GM23248 (cell line): ENCODE measurements at places on chromosomes 7 and 10. TPM values are rescaled to one million over a fixed set of nuclear protein-coding genes. Genes with fewer than 3 reads are reported as not detected.

Gene ARID5B
- total RNA-seq, result 56.7 and 60.6 TPM in 2 replicates

Gene FGL2
- 3.8 and 4.8 TPM in 2 replicates for total RNA-seq

GRCh38 chr10:17358461-17358860 lies 95.9 kb downstream of the ST8SIA6 start:
- H3K27me3 ChIP-seq, result no peaks in the 10 kb centered on the region
- no peak overlapping the region for H3K27ac ChIP-seq
- no peak for DNase-seq

DNA sequence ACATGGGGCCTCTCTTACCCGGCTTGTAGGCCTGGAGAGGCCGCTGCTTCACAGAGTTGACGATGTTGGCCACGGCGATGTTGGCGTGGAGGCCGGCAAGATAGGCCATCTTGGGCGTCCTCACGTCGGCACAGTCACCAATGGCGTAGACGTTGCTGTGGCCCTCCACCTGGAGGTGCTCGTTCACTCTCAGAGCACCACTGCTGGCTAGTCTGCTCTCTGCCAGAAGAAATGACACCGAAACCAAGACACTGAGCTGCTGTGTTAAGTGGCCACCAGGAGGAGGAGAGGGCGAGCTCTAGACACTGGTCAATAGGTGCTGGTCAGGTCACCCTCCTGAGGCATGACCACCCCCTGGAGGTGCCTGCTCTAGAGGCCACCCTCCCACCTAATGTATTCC lies 17.7 kb downstream of the AIFM2 start:
- no peak overlapping the region for H3K27ac ChIP-seq
- H3K4me3 ChIP-seq, result no peak overlapping the region
- no peaks in the 10 kb centered on the region for H3K27me3 ChIP-seq
- DNase-seq, result no peak
- peaks cover 4% of the 10 kb centered on the region; the same call in 1 of the 2 replicates for H3K36me3 ChIP-seq
- no peaks in the 10 kb centered on the region for H3K4me1 ChIP-seq

DNA sequence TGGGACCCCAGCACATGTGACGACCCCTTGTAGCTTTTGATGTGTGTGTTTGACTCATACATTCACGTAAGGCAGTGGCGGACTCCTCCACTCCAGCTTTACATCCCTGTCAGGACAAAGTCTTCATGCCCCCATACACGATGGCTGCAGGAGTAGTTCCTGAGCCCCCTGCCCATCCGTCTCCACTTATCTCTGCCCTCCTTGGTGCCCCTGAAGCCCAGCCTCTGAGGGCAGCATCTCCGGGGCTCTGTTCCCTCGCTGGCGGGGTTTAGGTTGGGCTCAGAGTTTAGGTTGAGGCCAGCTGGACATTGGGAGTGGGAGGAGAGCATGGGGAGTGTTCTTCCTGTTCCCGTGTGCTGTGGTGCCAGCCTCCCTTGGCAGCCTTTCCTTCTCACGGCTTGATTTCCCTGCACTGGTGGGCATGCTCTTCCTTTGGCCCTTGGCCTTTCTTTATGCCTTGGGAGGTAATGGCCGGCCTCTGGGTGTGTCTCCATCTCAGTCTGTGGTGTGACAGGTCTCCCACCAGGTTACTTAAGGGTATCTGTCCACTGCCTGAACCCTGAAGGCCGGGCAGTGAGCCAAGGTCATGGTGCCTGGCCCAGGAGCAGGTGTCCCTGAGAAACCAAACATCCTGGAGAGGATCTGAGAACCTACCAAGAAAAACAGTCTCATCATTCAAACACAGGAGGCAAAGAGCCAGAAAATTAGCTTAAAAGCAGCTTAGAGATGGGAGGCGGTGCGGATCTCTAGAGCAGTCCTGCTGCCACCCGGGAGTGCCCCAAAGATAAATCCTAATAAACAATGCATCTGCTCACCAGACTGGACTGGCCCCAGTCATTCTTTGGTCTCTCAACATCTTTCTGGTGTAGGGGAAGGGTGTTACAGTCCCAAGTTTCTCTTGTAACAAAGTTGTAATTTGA lies 85.5 kb downstream of the GLRX3 start:
- no peak for DNase-seq
- no peak overlapping the region for H3K27ac ChIP-seq
- H3K27me3 ChIP-seq, result no peaks in the 10 kb centered on the region
- no peaks in the 10 kb centered on the region for H3K36me3 ChIP-seq
